ENCODE measurements at places on chromosomes 12 and 14. TPM values are rescaled to one million over a fixed set of nuclear protein-coding genes. Genes with fewer than 3 reads are reported as not detected.

The C1QL4 gene
- not detected for total RNA-seq

The CAPZA3 gene
- total RNA-seq: not detected

DNA sequence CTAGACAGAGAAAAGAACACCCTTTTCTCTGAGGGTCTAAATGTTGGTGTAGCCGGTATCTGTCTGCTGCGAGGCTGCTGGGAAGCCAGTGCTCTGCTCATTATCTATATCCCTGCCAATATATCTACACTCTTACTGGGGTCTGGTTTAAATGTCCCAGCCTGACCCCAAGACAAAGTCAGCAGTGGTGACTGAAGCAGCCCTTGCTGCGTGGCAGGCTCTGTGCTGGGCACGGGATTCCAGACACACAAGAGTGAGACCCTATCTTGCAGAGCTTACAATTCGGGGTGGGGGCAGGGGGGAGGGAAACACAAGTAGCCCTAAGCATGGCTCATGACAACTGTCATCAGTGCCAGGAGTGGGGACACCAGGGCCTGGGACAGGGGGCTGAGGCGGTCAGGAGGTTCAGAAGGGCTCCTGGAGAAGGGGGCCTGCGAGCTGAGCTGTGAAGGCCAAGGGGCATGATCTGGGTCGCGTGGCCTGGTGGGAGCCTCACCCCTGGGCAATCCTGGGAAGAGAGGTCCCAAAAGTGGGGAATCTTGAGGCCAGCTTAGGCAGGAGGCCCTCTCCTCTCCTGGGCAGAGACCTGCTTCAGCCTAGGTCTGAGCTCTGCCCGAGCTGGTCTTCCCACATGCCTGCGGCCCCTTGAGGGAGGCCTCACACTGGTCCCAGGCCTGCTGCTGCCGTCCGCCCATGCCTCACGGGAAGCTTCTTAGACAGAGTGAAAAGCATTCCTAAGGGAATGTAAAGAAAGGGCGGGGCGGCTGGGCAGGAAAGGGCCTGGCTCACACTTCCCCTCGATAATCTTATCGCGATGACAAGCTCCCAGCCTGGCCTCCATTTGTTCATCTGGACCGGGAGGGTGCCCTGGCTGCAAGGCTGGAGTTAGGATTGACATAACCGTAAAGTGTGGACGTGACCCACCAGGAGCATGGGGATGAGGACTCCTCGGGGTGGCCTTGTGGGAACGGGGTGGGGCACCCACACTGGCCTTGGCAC is 7.3 kb upstream of the RCOR1 start:
- no peak overlapping the region for H3K4me3 ChIP-seq
- H3K36me3 ChIP-seq: no peaks in the 10 kb centered on the region
- H3K27me3 ChIP-seq: no peaks in the 10 kb centered on the region
- H3K27ac ChIP-seq: no peak overlapping the region
- peak; percentile 87 for DNase-seq

DNA sequence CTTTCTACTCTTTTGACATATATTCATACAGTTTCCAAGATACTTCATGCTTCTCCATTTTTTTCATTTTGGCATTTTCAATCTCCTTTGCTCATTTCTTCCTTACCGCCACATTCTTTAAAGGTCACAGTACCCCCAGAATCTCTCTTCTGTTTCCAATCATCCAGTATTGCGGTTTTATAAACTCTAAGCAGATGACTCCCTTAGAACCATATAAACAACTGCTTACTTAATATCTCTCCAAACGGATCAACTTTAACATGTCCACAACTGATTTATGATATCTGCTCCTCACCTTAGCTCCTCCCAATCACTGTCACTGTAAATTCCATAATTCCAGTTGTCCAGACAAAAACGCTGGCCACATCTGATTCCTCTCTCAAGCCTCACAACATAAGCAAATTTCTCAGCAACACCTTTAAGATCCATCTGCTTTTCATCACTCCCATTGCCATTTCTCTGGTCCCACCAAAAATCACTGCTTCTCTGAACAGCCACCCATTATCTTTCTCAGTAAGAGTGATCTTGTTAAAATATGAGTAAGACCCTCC is 49.6 kb downstream of the HNRNPC start:
- H3K27me3 ChIP-seq: no peaks in the 10 kb centered on the region
- no peak overlapping the region for H3K4me3 ChIP-seq
- H3K4me1 ChIP-seq: peaks cover 2% of the 10 kb centered on the region
- H3K36me3 ChIP-seq: peaks cover 43% of the 10 kb centered on the region
- DNase-seq: no peak

DNA sequence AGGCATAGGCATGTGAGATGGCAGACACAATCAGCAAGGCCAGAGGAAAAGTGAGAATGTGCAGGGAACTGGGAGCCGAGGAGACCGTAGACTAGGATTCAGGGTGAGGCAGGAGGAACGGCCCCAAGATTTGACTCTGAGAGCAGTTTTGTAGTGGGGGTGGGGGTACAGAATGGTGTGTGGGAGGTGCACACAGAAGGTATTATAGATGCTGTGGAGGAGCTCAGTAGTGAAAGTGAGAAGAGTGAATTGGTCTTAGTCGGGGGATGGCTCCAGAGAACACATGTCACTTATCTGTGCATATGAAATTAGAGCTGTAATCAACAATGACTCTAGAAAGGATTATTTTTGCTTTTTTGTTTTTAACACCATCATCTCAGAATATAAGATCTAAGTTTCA is 11.9 kb downstream of the ZNF664 start:
- no peak overlapping the region for H3K4me3 ChIP-seq

DNA sequence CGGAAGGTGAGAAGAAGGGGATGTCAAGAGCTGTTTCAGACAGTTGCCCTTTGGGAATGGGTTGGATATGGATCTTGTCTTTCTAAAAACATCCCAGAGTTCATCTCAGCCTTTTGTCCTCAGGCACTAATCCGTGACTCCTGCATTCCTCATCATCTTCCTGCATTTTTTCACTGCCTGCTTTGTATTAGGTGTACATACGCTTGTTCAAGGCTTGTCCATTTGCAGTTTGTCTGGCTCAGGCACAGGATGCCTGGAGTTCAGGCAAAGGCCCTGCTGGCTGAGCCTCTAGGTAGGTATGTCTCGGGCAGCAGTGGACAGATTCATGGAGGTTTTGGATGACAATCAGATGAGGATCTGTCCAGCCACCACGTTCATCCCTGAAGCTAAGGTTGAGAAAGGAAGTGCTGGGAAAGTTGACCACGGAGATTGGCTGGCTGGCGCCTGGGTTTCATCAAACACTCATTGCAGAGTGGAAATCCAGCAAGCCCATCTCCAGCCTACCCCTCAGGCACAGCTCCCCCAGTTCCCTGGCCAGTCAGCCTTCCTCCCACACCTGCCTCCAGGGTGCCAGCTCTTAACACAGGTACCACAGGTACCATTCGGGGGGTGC is 12.4 kb upstream of the TMEM106C start:
- no peak overlapping the region for H3K27ac ChIP-seq
- no peak for DNase-seq
- H3K36me3 ChIP-seq: no peaks in the 10 kb centered on the region
- H3K4me3 ChIP-seq: no peak overlapping the region

DNA sequence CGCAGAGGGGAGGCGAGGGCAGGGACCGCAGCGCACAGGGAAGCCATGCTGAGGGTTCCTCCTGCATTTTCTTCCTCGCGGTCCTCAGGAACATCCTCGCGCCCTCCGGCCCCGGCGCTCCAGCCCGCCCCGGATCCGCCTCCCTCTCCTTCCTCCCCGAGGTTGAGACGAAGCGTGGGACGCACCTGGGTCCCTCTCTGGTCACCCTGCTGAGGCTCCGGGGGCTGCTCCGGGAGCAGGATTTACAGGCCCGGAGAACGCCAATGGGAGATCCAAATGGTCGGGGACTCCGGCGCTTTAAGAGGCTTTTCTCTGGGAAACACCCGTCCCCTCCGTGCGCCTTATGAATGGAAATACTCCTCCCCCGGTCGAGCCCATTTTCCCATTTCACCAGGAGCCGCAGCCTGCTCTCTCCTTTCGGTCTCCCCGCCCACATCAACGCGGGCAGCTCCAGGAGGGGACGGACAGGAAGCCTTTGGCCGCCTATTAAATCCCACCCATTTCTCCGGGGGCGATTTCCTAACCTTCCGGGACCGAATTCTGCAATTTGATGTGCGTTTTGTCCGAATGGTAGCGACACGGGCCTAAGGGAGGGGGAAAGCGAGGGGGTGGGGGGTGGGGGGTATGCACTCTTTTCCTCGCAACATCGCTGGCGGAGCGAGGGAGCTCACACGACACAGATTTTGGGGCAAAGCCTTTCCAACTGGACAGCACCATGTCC is at the start of gene UNC79:
UNC79 (plus strand) TSS at position 625 of the 721 bp plus-strand sequence; CDS start at position 716, 91 bp downstream.
- H3K36me3 ChIP-seq: no peaks in the 10 kb centered on the region
- peaks cover 5% of the 10 kb centered on the region for H3K27me3 ChIP-seq
- no peak within 1 kb of the TSS for H3K27ac ChIP-seq
- H3K4me3 ChIP-seq: no peak within 1 kb of the TSS
- H3K4me1 ChIP-seq: no peaks in the 10 kb centered on the region
